ENCODE measurements at places on chromosomes 5 and 9.

DNA sequence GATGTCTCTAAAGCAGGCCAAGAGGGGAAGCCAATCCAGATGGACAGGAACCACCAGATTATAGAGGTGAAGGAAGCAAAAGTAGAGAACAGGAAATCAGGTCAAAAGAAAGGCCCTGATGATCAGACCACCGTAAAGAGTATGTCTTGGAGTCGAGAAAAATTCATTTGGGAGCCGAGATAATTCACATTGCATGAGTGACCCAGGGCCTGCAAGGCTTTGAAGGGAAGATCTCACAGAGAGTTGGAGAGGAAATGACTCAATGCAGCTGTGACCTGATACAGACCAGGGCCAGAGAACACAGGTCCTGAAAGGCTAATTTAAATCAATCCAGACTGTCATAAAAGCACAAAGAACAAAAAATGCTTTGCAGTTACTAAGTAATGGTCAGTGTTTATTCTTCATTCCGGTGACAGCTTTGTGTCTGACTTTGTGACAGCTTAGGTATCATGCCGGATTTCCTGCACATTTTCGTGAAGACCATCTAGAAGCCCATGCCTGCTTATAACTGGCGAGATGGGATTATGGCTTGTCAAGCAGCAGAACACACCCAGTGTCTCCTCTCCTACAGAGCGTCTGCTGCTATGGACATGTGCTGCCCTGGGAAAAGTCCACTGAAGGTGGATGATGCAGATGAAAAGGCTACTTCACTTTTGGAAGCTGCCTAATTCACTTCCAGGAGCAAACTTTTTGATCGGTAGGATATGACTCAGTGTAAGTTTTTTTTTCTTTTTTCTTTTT is 5.8 kb upstream of the ACTBL2 start:
- DNase-seq: no peak

DNA sequence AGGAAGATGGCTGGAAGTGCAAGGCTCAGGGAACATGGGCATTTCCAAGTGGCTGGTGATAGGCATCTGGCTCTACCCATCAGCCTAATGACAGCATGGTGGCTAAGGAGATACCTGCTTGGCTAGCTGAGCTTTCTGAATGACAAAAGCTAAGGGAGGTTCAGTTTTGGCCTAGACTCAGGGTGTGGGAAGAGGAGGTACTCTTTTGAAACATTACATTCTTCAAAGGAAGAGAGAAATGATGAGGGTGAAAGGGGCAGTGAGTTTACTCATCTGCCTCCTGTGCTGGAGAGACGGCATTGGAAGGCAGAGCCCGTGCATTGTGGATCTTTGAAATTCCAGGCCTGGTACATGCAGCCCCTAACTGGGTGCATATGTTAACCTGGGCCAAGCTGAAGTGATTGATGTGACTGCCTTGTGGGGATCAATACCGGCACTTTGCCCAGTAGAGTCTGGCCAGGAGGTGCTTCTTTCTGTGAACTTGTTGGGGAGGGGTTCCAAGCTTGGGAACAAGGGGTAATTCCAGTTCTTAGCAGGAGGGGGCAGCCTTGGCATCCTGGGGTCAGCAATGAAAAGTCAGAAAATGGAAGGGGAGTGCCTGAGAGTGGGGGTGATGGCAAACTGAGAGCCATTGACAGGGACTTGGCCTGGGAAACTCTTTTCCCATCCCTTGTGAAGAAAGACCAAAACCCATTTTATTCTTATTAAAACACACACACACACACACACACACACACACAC is 108.6 kb downstream of the ACER2 start:
- DNase-seq: no peak

- DNase-seq: no peak
Observed at GRCh38 chr5:125348221-125348692, 601.8 kb upstream of the ZNF608 start.

DNA sequence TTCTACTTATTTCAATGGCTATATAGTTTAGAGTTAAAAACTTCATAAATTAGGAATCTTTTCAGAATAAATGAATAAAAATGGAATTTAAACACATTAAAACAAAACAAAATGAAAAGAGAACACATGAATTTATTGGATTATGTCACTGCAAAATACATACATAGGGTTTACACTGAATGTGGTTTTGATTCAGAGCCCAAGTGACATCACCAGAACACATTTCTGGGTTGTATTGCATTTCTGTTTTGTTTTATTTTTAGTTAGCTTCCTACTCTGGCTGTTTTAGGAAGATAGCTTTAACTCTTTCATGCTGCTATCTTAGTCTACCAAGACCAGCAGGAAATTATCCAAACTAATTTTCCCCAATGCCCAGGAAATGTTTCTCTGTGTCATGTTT is 1935.0 kb downstream of the EFNA5 start:
- no peak for DNase-seq

- DNase-seq: no peak
Observed at GRCh38 chr5:4976902-4977301, 163.2 kb upstream of the ADAMTS16 start.

DNA sequence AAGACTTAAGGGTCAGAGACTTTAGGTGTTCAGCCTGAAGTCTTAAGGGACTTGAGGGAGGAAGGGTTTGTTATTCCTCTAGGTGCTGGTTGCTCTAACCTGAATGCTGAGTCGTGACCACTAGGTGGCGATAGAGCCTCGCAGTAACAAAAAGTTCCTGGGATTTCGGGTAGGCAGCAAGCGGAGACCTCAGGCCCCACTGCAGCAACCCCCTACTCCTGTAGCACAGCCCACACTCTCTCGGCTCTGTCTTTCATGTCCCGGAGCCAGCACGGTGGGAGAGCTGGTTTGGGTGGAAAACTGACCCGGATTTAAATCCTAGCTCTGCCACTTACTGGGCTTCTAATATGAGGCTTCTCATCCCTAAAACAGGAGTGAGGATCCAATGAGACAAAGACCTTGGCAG is 100.3 kb upstream of the PANK3 start:
- peak; percentile 33 for DNase-seq

GRCh38 chr9:113503131-113503541 is 39.6 kb downstream of the RGS3 start:
- no peak for DNase-seq

DNA sequence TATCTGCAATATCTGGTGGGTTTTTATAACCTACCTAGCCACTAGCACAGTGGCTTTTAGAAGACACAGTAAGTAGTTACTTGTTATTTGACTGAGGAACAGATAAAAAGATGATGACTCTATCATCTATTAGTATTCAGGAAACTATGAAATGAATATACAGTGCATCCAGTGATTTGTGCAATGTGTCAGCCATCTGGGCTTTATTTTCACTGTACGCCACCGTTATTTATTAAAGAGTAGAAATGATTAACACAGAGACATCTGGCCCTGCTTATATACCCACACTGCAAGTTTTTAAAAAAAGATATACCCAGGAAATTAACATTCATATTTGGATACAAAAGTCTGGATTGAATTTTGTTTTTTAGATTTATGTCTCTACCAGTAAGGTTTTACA is 408.4 kb downstream of the PDE4D start:
- no peak for DNase-seq
